ENCODE measurements at places on chromosomes 4 and X. TPM values are rescaled to one million over a fixed set of nuclear protein-coding genes. Genes with fewer than 3 reads are reported as not detected.

DNA sequence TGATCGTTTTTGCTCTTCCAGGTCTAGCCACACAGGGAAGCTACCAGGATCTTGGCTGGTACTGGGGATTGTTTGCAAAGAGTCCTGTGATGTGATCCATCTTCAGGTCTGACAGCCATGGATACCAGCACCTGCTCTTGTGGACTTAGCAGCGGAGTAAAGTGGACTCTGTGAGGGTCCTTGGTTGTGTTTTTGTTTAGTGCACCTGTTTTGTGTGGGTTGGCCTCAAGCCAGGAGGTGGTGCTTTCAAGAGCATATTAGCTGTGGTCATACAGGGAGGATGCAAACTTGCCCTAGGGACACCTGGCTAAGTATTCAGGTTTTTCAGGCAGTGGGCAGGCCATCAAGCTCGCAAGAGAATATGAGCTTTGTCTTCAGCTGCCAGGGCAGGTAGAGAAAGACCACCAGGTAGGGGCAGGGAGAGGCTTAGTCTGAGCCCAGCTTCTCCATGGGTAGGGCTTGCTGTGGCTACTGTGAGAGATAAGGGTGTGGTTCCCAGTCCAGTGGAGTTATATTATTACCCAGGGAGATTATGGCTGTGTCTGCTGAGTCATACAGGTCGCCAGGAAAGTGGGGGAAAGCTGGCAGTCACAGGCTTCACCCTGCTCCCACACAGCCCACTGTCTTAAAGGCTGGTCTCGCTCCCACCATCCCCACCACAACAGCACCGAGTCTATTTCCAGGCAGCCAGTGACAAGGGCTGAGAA is 293.7 kb downstream of the PCDH18 start:
- no peak for DNase-seq

- DNase-seq: no peak
These were observed 21.3 kb downstream of the QDPR start for GRCh38 chr4:17490575-17491059.

DNA sequence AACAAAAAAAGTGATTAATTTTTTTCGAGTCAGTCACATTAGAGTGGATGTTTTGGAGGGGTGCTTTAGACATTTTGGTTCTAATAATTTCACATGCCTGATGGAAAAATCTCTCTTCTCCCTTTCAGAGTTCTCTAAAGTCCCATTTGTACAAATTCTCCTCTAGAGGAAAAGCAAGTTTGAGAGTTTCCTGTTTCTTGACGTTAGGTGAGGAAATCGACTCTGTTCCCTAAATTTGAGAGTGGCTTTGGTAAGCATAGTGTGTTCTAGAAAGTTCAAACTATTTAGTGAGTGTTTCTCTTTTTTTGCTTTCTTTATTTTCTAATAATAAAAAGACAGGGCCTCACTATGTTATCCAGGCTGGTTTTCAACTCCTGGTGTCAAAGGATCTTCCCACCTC is 1.6 kb upstream of the ATP6AP2 start:
- no peak for DNase-seq

DNA sequence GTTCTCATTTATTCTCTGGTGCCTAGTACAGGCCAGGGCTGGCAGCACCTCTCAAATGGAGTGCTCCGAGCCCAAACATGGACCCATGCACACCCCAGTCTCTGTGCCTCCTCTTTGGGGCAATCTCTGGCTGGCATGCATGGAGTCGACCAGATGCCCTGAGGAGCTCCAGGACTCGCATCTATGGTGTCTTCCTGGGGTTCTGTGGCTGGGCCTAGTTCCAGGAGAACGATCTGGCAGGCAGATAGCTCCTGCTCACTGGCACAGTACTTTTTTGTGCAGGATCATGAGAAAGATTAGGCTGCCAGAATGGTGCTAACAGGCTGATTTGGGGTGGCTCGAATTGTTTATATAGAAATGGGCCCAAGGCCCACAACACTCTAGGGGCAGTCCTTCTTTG is 72.0 kb upstream of the PJA1 start:
- DNase-seq: no peak

DNA sequence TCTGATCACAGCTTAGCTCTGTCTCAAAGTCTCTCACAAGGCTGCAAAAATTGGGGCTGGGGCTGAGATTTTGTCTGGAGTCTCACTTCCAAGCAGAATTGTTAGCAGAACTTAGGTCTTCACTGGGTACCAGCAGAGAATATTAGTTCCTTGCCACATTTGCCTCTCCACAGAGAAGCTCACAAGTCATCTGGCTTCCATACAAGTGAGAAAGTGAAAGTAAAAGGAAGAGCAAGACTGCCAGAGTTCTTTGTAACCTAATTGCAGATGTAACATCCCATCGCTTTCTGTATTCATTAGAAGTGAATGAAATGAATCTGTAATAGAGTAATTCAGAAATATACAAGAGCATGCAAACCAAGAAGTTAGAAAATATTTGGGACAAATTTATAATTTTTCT is 624.1 kb upstream of the GNPDA2 start:
- no peak for DNase-seq

- no peak for DNase-seq
These were observed 33.8 kb downstream of the TNIP3 start for GRCh38 chr4:121130326-121130660.

DNA sequence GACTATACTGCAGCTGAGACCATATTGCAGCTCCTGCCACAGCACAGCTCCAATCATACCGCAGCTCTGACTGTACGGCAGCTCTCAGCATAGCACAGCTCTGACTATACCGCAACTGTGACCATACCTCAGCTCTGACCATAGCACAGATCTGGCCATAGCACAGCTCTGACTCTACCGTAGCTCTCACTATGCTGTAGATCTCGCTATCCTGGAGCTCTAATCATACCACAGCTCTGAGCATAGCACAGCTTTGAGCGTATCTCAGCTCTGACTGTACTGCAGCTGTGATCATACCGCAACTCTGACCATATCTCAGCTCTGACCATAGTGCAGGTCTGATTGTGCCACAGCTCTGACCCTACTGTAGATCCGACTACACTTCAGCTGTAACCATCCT is 139.2 kb downstream of the ASMT start:
- no peak for DNase-seq

GRCh38 chrX:17737986-17738713 is 857 bp downstream of the SCML1 start:
- no peak for DNase-seq

DNA sequence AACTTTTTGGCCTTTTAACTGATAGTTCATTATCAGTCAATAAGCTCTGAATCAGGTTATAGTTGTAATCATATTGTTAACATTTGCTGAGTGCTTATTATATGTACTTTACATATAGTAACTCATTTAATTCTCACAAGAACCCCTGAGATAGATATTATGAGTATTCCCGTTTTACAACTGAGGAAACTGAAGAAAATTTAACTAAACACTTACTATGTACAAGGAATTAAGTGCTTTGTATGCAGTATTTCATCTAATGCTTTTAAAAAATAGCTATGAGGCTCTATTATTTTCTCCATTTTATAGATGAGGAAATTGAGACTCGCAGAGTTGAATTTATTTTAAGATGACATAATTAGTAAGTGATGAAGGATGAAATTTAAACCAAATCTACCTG is 27.7 kb upstream of the FGF2 start:
- DNase-seq: no peak

DNA sequence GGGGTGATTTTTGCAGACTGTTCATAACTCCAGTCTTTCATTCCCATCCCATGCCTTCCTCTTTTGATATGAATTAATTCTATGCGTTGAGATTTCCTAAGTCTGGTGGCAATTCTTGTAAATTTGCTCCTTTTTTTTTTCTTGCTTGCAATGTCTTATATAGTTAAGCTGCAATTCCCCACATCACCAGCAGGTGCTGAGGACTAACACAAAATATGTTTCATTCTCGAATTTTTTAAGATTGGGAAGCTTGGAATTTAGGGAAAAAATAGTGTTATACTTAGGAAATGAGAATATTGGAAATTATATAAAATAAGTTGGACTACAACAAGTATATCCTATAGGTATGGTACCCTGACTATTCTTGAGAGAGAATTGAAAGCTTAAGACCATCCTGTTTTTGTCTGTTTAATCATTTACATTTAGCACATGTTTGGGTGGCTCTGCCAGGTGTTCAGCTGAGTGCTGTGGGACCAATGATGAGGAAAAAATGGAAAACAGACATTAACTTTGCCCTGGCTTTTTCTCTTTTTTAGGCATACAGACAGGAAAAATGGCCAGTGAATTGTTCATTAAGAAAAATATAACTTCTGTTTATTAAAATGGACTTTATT is 30.2 kb downstream of the AFF2 start:
- DNase-seq: no peak

GRCh38 chrX:138748480-138748879 is 37.0 kb upstream of the FGF13 start:
- DNase-seq: peak; percentile 3

DNA sequence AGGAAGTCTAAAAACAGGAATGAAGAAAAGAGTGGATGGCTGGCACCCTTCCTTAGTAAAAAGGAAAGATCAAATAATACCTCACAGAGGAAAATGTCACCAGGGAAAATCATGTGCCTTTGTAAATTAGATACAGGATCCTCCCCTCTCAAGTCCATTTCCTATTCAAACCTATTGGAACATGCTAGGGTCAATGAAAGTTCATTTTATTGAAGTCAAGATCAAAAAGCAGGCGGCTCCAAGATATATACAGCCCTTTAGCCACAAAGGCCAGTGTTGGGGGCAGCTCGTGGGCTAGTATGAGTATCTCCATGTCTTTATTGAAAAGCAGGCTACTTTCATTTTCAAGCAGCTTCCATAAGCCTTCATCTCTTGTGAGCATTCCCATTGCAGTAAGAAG is 141.1 kb downstream of the QDPR start:
- DNase-seq: no peak

DNA sequence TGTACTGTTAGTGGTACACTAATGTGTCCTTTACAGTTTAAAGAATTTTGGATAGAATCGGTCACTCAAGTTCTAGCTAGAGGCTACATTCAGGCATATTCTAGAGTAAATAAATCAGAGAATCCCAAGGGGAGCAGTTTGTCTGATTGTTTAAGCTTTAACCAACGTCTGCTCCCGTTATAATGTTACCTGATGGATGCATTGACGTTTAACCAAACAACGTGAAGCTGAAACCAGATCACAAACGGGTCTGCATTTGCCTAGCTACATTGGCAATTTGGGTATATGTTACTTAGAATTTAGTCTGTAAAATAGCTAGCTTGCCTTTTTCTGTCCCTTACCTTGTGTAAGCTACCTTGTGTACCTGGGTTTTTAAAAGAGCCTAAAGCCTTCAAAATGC is 1.6 kb downstream of the PI4K2B start:
- no peak for DNase-seq

GRCh38 chrX:97057349-97057909 is 173.7 kb downstream of the RPA4 start:
- no peak for DNase-seq

- DNase-seq: no peak
These were observed 43.1 kb downstream of the GASK1B start for GRCh38 chr4:158129694-158130093.

DNA sequence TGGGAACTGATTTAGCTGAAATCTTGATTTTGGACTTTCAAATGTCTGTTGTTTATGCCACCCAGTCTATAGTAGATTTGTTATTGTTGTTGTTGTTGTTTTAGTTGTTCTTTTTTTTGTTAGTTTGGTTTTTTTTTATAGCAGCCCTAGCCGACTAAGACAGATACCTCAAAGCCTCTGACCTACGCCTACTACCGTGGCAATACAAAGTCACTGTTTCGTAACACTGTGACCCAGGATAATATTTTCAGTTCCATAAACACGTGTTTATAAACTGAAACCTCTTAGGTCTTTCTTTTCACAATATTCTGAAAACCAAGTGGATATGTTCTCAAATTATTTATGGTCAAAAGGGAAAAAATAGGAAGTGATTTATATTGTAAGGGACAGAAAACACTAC is 32.8 kb downstream of the VCX2 start:
- DNase-seq: no peak

DNA sequence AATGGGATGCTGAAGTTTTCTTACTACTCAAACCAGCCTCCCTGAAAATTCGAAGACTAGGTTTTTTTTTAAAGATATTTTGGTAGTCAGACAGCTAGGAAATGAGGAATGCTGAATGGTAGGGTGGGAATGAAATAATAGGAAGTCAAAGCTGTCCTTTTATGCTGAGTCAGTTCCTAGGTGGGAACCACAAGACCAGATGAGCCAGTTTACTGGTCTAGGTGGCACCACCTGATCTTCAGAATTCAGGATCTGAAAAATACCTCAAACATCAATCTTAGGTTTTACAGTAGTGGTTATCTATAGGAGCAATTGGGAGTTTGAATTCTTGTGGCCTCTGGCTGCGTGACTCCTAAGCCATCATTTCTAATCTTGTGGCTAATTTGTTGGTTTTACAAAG is 183.1 kb upstream of the GALNT7 start:
- DNase-seq: no peak

DNA sequence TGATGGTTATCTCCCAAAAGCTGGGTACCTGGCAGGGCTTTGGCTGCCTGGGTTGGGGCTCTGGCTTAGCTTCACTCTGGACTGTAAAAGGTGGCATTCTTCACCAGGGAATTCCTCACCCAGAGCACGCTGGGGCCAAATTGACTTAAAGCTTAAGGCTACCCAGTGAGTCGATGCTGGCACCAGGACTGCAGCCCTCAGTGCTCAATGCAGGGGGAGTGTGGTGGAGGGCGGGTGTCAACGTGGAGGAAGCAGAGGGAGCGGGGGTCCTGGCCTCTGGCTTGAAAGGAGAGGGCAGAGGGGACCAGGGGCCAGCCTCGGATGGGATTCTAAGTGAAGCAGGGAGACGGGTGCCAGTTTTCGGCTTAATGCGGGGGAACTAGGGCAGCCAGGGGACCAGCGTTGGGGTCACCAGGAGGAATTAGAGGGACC is 446 bp upstream of the FAM50A start:
- DNase-seq: no peak

DNA sequence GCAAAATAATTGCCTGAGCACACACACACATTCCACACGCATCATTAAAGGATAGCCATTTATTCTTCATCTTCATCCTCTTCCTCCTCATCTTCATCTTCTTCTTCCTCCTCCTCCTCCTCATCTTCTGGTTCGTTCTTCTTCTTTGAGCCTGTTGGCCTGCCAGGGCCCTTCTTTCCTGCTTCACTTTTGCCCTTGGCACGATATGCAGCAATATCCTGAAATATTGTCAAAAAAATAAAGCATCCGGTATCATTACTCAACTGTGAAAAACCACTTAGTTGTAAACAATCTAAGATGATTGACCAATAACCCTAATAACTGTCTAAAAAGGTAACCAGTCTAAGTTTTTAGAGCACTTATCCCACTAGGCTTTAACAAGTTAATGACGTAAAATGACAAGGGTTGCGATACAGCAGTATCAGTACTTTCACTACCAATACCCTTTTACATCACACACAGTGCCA is 2.1 kb downstream of the HMGB2 start:
- no peak for DNase-seq

The TMSB15C gene
- 0.79 TPM for polyA plus RNA-seq

The SLC10A3 gene
- 21.7 TPM for polyA plus RNA-seq

The CXCL5 gene
- 107 TPM for polyA plus RNA-seq

The BGN gene
- 0.05 TPM for polyA plus RNA-seq

The ESX1 gene
- polyA plus RNA-seq: not detected

The HMX1 gene
- polyA plus RNA-seq: not detected

The SFRP2 gene
- polyA plus RNA-seq: not detected

The SUPT20HL2 gene
- not detected for polyA plus RNA-seq

The YTHDC1 gene
- 49.3 TPM for polyA plus RNA-seq

The VSIG4 gene
- not detected for polyA plus RNA-seq

The MAGEA8 gene
- not detected for polyA plus RNA-seq
